ENCODE measurements at places on chromosomes 12 and 14.
A peak's percentile ranks its signal among the peaks of the same experiment; 100 is the strongest.

GRCh38 chr14:22316473-22316872, 272.6 kb downstream of the DAD1 start:
- DNase-seq = no peak

DNA sequence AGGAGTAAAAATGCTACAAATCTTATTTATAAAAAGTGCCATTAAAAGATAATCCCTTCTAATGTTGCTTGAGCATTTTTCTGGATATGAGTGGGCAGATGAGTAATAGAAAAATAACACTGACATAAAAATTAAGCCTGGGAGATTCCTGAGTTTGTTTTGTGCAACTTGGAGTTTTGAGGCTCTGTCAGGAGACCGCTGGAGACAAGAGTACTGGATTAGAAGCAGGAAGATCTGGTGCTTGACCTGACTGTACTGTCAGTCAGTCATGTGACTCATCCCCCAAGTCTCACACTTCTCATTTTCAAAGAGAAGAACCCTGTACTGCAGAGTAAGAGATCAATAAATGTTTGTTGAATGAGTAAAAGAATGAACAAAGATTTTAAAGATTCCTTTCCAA, 29.4 kb downstream of the ANO4 start:
- peak; percentile 80 for DNase-seq

GRCh38 chr12:93137656-93138612, 208.8 kb upstream of the EEA1 start:
- DNase-seq = peak; percentile 78

DNA sequence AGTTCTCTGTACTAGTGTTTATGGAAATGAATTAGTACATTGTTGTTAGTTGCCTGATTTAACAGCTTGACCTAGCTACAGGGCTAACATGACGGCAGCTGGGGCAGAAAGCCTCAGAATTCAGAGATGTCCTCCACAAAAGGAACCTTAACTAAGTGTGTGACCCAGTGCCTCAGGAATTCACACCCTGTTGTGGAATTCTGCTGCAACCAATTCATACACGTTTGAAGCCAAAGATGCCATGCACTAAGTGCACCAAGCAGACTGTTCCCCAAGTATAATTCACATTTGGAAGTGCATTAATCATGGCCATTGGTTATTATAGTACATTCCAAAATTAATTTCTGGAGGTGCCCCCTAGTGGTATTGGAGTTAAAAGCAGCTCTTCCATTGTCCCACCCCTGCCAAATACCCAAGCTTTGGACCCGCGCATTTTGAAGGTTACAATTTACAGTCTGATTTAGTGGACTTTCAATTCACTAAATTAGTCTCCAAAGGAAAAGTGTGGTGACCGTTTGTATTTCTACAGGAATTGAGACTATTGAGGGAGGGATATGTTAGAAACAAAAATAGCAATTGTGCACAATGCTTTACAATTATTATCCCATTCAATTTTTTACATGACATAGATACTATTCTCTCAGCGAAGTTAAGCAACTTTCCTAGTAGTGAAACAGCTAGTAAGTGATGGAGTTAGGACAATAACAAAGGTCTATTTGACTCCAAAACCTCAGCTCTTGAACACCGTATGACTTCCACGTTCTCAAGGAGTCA, 85.9 kb downstream of the PAX9 start:
- DNase-seq = peak; percentile 4

GRCh38 chr14:22819151-22819988, 4.1 kb upstream of the SLC7A7 start:
- DNase-seq = peak; percentile 97

GRCh38 chr12:56241424-56242303, 11.8 kb downstream of the SLC39A5 start:
- DNase-seq = no peak

DNA sequence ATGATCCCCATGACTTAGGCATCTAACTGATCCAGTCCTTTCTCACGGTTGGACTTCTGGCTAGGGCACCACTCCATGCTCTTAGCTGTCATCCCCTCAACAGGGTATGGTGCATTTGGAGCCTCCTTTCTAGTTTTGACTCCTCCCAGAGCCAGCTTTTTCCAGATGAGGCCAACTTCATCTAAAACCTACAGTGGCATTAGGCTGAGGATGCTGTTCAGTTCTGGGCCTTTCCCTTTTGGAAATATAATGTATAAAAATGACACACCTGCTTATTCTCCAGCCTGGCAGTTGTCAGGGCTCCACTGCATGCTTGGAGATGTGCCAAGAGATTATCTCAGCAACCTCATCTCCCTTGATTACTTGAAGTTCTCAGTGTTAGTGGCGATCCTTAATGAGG, 239.7 kb downstream of the EMP1 start:
- no peak for DNase-seq

GRCh38 chr12:1949771-1950470, 31.5 kb upstream of the CACNA2D4 start:
- DNase-seq = no peak

DNA sequence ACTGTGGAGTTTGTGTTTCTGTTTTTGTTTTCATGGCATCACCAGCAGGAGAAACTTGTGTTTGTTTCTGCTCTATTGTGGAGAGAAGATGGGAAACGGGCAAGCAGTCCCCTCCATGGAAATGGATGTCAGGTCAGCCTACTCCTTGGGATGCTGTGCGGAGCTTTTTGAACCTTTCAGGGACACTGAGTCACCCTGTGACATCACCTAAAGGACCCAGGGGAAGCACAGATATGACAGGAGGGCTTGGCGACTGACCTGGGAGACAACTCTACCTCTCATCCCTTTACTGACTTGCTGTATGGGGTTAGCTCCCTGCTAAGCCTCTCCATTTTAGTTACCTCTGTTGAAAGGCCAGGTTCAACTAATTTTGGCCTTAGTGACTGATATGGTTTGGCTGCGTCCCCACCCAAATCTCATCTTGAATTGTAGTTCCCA, 706.9 kb upstream of the TMEM132C start:
- no peak for DNase-seq

DNA sequence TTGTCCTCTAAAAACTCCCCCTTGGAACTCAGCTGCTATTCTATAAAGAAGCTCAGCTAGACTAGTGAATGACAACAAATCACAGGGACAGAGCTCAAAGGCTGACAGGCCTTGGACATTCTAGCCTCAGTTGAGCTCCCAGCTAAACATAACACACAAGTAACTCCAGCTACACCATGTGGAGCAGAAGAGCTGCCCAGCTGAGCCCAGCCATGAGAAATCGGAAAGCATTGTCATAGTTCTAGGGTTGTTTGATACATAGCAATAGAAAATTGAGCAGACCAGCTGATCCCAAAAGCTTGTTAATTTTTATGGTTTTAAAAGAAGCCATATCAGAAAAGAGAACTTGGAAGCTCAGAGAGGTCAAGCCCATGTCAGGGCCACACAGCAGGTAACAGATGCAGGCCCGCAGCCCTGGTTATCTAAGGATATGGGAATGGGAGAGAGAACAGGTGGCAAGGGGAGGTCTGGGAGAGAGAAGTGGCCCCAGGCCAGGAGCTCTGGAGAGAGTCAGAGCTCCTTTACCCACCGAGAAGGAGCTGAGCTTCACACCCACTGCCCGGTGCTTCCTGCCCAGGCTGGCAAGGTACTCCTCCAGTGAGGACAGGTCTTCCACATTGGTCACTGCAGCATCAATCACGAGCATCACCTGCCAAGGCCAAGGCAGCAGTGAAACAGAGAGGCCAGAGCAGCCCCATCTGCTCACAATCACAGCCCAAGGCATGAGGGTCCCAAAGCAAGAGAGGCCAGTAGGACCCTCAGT, 2.9 kb downstream of the NGB start:
- DNase-seq = no peak

- DNase-seq = no peak
These were observed 99.9 kb downstream of the ST8SIA1 start for GRCh38 chr12:22234561-22234960.

GRCh38 chr14:96519970-96520369, 17.8 kb downstream of the PAPOLA start:
- DNase-seq = no peak

- DNase-seq = no peak
These were observed 25.1 kb downstream of the RBMS2 start for GRCh38 chr12:56546680-56547079.

GRCh38 chr12:12992418-12993130, 7.5 kb downstream of the HEBP1 start:
- peak; percentile 96 for DNase-seq

- DNase-seq = peak; percentile 56
These were observed 5.6 kb downstream of the KRR1 start for GRCh38 chr12:75505706-75506312.

DNA sequence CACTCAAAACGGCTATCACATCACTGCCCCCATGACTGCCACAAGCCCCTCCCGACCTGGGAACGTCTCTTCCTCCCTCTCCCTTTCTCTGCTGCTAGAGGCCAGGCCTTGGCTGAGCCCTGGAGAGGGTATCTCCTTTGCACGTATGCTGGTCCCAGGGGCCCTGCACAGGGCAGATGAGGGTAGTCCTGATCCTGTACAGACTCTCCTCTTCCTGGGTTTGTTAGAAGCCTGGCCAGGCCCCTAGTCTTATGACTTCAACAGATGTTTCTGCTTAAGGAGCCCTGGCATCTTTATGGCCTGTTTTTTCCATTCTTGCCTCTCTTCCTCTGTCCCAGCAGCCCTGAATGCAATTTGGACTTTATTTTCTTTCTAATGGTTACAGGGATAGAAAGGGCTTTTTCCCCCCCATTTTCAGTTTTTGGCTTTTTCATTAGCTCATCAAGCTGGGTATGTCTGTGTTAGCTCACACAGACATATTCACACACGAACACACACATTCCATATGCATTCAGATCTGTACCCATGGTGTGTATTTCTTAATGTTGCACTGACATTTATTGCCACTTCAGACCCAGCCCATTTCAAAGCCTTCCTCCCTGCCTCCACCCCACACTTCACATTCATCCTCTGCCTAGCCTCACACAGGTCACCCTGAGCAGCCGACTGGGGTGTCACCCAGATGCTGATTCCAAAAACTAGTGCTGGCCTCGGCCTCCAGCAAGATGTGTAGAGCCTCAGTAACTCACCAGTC, 203.2 kb downstream of the ZFP36L1 start:
- DNase-seq = peak; percentile 97

GRCh38 chr12:3177778-3178425, 100.7 kb downstream of the TSPAN9 start:
- no peak for DNase-seq

GRCh38 chr14:102565959-102566358, 26.5 kb upstream of the RCOR1 start:
- DNase-seq = no peak

- DNase-seq = peak; percentile 40
These were observed 93.7 kb upstream of the PTPRR start for GRCh38 chr12:71014180-71014785.

- peak; percentile 58 for DNase-seq
These were observed 202.6 kb downstream of the CRADD start for GRCh38 chr12:93879476-93880421.

- DNase-seq = no peak
These were observed 5.1 kb downstream of the SLC38A2 start for GRCh38 chr12:46367351-46368029.

DNA sequence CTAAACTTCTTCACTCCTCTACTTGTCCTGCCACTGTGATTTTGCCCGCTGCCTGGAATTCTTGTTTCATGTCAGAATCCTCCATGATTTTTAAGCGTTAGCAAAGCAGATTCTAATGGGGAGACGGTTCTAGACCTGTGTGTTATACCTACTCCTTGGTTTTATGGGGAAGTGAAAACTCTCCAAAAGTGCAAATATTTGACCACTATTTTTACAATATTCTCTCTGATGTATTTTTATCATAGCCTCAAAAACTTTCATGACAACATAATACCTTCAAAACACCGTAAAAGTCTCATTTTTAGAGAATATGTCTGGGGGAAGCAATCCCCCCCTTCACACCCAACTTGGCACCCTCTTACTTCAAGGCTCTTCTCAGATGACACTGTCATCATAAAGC, 12.9 kb upstream of the KRAS start:
- DNase-seq = no peak

DNA sequence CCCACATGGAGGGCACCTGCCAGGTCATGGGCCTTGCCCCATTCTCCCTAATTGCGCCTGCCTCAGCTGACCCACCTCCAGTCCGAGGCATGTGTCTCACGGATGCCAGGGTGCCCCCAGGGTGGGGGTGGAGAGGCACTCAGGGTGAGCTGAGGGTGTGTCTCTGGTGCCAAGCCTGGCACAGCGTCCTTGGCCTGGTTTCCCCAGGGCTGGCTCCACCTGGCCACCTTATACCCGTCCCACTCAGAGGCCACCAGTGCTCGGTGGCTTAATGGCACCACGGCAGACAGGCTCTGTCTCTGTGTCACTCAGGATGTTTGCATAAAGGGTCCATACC, 33.6 kb upstream of the TDRD9 start:
- DNase-seq = no peak

DNA sequence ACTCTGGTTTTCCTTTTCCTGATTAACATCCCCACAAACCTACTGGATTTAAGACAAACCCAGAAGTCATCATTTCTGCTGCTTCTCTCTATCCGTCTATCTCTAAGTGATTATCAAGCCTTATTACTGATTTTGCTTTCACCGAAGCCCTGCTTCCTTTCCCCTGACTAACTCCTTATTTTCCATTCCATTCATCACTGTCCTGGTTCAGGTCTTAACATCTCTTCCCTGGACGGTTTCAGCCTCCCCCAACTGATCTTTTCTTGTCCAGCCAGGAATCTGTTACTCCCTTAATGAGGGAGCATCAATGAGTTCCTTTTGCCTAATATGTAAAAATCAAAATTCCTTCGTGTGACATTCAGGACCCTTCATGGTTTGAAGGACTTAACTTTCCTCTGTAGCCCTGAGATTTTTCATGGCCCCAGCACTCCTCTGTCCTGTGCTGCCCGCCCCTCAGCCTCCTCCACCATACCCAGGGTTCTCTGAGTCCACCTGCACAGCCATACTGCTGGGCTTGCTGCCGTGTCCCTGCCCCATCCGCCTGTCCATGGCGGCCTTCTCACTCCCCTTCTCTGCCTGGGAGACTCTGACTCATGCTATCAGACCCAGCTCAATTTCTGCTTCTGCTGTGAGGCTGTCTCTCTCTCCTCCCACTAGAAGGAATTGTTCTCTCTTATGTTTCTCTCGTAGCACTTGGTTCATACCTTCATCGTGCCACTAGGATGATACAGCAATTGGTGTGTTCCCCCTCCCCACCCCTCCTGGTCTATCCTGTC, 167.8 kb upstream of the HIF1A start:
- DNase-seq = peak; percentile 89

GRCh38 chr14:56145965-56146364, 27.8 kb downstream of the PELI2 start:
- DNase-seq = peak; percentile 32

DNA sequence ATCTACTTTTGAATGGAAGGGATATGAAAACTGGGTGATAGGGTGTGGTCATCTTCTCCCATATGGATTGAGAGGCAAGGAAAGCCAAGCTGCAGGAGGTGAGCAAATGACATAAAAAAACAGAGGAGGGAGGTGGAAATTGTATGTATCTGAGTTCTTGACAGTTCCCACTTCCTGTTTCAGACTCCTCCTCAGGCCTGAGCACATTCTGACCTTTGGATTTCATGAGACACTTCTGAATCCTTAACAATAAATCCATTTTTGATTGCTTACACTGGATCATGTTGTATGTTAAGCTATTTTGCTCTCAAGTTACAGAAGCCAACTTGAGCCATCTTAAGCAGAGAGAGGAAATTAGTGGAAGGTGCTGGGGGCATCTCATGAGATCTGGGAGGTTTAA, 11.6 kb upstream of the SRSF5 start:
- DNase-seq = no peak
